ENCODE measurements at places on chromosomes 1 and 21. TPM values are rescaled to one million over a fixed set of nuclear protein-coding genes. Genes with fewer than 3 reads are reported as not detected.

Gene LAPTM5
- 0.21 TPM for total RNA-seq

Gene GPR153
- 29.0 TPM for total RNA-seq

Gene S100A8
- total RNA-seq: not detected

Gene HSD3B1
- not detected for total RNA-seq

Gene KIF17
- 0.40 TPM for total RNA-seq

Gene RIIAD1
- total RNA-seq: not detected

Gene NEGR1
- 6.7 TPM for total RNA-seq

Gene ZNF669
- total RNA-seq: 9.7 TPM

Gene ATF3
- total RNA-seq: 50.5 TPM

Gene DRAM2
- total RNA-seq: 16.9 TPM

Gene NBPF6
- 1.8 TPM for total RNA-seq

Gene PTGER3
- not detected for total RNA-seq

Gene RHD
- not detected for total RNA-seq

Gene AMY2B
- 0.83 TPM for total RNA-seq

Gene KRTAP7-1
- not detected for total RNA-seq

Gene LRRC71
- not detected for total RNA-seq

Gene AMIGO1
- 3.0 TPM for total RNA-seq

Gene GSTM1
- total RNA-seq: 10.0 TPM

Gene C1orf87
- not detected for total RNA-seq

Gene COL16A1
- 59.6 TPM for total RNA-seq

Gene ZBED6
- total RNA-seq: 12.3 TPM

Gene NCF2
- 0.05 TPM for total RNA-seq

Gene SIM2
- 0.23 TPM for total RNA-seq

Gene USP24
- 30.6 TPM for total RNA-seq

Gene JAM2
- total RNA-seq: not detected

Gene ZNF648
- 0.38 TPM for total RNA-seq

Gene RHBDL2
- total RNA-seq: 0.87 TPM

Gene AMPD1
- total RNA-seq: not detected

Gene HTR6
- total RNA-seq: 0.15 TPM

Gene PRR9
- total RNA-seq: not detected

Gene MAP3K21
- 8.6 TPM for total RNA-seq

Gene OR10J5
- total RNA-seq: not detected

Gene NPPA
- total RNA-seq: not detected

Gene HSPA13
- 27.3 TPM for total RNA-seq

Gene ADAMTS5
- 0.15 TPM for total RNA-seq

Gene RSPH1
- total RNA-seq: 0.08 TPM

Gene MYOG
- not detected for total RNA-seq

Gene ZYG11B
- 11.4 TPM for total RNA-seq

Gene FMOD
- total RNA-seq: not detected
